Femur (tissue), 1 donor: ENCODE measurements at places on chromosomes 6 and 20.

DNA sequence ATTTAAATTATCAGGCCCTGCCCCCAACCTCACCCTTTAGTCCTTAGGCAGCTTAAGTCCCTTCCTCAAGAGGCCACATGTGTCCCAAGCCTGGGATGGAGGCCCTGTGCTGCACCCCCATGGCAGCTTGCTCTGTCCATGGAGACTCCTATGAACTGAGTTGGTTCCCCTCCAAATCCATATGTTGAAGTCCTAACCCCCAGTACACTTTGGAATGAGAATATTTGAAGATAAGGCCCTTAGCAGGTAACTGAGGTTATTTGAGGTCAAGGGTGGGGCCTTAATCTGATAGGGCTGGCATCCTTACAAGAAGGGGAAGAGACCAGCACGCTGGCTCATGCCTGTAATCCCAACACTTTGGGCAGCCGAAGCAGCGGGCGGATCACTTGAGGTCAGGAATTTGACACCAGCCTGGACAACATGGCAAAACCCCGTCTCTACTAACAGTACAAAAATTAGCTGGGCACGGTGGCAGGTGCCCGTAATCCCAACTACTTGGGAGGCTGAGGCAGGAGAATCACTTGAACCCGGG is 6.7 kb upstream of the BEND3 start:
- no peak for DNase-seq

GRCh38 chr6:169109411-169110220 is 144.0 kb downstream of the THBS2 start:
- no peak for DNase-seq

DNA sequence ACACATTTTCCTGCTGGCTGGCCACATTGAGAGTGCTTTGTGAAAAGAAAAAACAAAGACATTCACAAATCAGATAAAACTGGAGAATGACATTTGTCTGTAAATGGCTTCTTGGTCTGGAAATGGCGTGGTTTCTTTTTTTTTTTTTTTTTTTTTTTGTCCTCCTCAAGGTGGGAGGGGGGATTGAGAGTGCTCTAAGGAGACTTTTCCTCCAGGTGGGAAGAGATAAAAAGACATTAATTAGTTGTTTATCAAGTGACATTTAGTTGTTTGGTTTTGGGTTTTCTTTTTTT is 40.4 kb downstream of the GNAS start:
- DNase-seq = no peak

- DNase-seq = no peak
Observed at GRCh38 chr6:83303426-83303825, 110.3 kb downstream of the RWDD2A start.

DNA sequence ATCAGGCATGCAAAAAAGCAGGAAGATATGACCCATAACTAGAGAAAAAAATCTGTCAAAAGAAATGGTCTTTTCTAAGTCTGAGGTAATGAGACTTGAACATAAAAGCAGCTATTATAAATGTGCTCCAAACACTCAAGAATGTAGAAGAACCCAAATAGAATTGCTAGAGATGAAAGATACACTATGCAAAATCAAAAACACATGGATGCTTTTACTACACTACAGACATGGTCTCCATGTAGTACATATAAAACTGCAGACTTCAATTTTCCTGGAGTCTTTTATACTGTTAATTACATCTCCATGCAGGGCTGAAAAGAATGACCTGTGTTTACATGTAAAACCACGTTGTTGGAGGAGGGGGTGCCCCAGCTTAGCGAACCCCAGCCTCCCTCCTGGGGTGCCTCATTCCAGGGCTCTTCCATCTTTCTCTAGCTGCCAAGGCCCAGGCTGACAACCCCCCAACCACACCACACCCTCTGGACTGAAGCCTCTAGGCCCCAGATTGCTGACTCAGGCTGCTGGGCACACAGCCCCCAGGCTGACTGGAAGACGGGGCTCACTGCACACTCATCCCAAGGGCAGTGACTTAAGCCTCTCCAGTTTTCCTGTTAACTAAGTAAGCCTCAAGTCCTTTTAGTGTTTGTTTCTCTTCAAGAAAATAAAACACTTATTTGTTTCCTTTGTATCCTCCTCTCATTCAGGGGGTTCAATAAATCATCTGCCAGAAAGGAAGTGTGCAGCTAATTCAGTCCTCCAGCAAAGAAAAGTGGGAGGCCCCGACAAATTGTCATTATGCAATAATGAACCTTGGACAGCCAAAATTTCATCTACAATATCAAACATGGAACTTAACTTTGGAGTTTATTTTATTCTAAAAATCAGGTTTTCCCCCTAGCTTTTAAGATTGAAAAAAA is 26.0 kb upstream of the PLAGL1 start:
- DNase-seq = no peak
